ENCODE measurements at places on chromosomes 5 and 9.

DNA sequence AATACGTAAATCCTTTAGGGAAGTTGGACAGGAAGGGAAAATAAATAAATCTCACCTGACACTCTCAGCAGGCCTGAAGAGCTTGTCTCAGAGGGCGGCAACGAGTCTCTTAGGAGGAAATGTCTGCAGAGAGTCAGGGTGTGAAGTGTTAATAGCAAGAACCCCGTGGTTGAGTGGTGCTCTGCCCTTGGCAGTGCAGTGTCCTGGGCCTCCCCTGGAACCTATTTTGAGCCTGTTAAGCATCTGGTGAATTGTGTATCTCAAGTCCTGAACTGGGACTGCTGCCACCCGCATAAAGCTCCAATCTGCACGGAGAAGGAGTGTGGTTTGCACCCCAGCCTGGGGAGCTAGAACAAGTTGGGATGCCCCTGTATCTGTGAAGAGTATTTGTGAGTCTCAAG, 211.8 kb downstream of the GOLPH3 start:
- DNase-seq: no peak

DNA sequence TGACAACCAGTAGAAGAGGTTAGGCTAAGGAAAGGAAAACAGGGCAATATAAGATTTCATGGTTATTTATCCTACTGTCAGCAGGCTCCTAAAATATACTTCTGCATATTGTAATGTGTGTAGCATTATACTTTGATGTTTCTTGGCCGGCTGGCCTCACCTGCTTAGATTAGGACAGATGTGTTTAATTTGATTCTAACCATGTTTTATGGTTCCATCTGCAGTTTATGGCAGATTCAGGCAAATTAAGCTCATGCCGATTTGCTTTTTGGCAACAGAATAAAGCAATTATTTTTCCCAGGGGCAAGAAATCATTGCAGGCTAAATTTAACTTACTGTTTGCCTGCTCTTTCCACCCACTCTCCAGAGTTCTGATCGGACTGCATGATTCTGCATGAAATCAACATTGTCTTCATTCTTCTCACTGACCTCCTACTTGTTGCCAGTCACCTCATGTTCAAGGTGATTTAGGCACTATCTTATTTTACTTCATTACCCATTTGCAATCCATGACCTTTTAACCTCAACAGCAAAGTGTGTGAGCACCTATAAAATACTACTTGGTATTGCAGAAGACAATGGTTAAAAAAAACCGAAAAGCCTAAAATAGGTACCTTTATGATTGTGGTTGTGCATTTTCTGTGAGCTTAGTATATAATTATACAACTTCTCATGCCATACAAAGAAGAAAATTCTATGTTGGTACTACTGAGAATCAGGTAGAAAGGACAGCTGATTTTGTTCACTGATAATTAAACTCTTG, 125.2 kb downstream of the EDIL3 start:
- DNase-seq: no peak

- DNase-seq: no peak
Observed at GRCh38 chr5:151270599-151270998, 17.6 kb downstream of the GM2A start.

GRCh38 chr5:72187388-72188075, 80.3 kb downstream of the MAP1B start:
- no peak for DNase-seq

- no peak for DNase-seq
Observed at GRCh38 chr5:1472964-1473628, 27.9 kb upstream of the SLC6A3 start.

GRCh38 chr5:167953151-167953798, 338.2 kb upstream of the WWC1 start:
- DNase-seq: no peak

- peak; percentile 79 for DNase-seq
Observed at GRCh38 chr5:76601470-76601869, 21.7 kb downstream of the F2RL2 start.

- DNase-seq: no peak
Observed at GRCh38 chr5:72125941-72126620, 18.8 kb downstream of the MAP1B start.

GRCh38 chr9:318646-319045, 104.0 kb downstream of the DOCK8 start:
- DNase-seq: peak; percentile 88

- DNase-seq: no peak
Observed at GRCh38 chr5:6190838-6191237, 187.5 kb downstream of the MED10 start.

DNA sequence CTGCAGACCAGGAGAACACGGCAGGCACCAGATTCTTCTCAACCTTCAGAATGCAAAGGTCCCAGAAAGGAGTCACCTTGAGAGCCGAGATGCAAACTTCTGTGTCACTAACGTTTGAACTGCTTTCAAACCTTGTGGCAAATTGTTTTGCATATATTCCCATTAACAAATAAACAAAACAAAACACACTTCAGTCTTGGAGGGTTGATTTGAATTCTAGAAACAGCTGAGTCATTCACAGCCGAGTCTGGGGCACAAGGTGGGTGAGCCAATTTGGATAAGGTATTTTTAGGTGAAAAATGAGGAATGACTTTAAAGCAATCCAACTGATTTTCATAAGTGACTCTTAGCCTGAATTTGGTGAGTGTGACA, 38.8 kb upstream of the ANKRD33B start:
- no peak for DNase-seq

DNA sequence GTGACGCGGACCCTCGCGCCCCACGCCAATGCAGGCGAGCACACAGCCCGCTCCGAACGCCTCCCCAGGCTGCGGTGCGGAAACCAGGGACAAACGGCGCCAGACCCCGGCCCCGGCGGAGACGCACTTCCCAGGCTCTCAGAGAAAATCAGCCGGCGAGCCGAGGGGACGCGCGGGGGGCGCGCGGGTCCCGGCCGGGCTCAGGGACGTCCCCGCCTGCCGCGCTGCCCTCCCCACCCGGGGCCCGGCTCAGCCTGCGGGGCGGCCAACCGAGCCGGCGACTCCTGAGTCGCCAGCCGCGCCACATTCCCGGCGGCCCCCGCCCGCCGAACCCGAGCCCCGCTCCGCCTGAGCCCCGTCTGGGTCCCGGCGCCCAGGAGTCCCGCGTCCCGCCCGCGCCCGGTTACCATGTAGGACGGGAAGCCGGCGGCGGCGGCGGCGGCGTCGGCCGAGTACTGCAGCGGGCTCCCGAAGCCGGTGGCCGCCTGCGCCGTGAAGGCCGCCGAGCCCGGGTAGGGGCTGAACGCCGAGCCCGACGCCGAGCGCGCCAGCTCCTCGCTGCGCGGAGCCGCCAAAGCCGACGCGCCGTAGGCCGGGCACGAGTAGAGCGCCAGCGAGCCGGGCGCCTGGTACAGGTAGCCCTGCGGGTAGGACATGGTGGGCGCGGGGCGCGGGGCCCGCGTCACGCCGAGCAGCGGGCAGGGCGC, 566 bp downstream of the IRX2 start:
- DNase-seq: peak; percentile 32

DNA sequence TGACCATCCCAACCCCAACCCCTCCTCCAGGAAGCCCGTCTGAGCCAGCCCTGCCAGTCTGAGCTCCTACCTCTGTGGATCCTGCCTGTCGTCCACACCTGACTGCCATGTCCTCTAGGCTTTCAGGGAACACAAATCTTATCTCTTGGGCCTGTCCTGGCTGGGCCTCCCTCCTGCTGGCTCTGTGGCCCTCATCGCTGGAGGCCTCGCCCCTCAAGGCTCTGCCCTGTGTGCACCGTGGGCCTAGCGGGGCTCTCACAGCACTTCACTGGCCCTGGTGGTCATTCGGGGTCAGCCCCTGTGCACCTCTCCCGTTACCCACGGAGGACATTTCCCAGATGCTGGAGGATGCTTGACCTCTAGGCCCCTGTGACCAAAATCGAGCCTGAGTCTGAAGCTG, 133.3 kb downstream of the RXRA start:
- DNase-seq: no peak

GRCh38 chr9:114570742-114571141, 16.8 kb upstream of the ATP6V1G1 start:
- no peak for DNase-seq

- DNase-seq: peak; percentile 58
Observed at GRCh38 chr5:150514708-150515211, 6.8 kb downstream of the NDST1 start.
